D341Med (cell line): ENCODE measurements at places on chromosomes 7 and 10.

DNA sequence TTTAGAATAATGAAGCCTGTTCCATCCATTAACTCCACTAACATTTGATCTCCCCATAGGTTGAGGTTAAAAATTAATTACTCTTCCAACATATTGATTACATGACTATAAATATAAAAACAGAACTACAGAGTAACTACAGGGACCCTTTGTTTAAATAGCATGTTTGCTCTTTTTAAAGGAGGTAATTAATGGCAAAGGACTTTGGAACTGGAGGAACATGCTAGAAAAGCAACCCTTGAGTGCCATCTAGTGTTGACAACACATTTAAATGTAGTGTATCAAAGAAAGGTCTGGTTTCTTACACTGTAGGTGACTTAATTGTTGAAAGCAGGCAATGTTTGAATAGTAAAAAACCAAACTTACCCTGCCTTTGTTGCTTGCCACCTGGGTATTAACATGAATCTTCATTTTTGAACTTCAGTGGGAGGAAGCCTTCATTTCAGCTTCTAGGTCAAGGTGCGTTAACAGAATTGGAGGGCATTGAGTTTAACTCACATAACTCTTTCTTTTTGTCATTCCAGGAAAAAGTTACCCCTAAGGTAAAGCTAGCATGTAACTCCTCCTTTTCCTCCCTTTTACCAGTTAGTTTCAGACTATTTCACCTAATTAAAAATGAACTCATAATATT, 52.6 kb upstream of the CAPZA2 start:
- DNase-seq, result peak; percentile 32

DNA sequence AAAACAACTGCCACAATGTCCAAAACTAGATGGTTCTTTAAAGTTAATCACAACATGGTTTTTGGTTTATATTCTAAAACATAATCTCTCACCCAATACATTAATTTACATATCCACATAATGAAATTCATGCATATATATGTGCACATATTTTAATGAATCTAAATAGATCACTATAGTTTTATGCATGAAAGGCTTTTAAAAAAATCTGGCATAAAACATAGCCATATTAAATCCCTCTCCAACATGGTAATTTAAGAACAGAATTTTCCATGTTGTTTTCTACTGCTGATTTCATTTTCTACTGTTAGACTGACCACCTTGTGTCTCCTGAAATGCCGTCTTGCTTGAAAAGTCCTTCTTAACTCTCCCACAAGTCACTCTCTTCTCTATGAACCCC, 196.1 kb upstream of the AOAH start:
- DNase-seq, result no peak

- DNase-seq, result no peak
Measured at GRCh38 chr10:85212526-85212925, 884.1 kb downstream of the CCSER2 start.

DNA sequence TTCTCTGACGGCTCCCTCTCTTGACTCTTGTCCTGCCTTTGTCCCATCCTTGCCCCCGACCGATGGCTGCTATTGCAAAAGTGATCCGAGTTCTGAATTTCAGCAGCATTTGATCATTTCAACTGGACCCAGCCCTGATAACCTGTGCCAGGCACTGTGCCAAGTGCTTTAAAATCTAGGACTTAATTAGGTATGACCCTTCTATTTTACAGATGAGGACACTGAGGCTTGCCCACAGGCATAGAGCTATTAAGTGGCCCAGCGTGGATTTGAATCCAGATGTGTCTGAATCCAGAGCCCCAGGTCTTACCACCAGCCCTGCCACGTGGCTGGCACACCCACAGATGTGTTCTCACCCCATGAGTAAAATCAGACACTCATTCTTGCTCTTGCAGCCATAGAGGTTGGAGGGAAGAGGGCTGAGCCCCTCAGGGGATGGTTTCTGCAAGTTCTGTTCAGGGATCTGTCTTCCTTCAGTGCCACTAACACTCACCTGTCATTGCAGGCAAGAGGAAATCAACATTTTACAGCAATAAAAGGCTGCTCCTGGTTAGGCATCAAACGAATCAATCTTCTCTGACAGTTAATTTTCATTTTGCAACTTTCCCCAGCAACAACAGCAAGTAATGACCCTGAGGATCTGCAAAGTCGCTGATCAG, 101.2 kb downstream of the GRID1 start:
- no peak for DNase-seq

DNA sequence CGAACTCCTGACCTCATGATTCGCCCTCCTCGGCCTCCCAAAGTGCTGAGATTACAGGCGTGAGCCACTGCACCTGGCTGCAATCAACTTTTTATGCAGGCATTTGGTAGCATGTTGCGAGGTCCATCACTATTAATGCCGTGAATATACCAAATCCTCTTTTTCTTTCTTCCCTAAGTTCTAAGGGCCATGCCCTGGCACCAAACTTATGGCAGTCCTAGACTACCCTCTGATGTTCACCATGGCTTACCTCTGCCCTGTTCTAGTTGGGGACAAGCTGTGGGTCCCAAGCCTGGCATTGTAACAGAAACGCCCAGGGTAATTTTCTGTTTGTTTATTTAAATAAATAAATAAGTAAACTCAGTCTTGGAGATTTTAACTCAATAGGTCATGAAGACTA, 13.3 kb downstream of the PRSS2 start:
- no peak for DNase-seq

DNA sequence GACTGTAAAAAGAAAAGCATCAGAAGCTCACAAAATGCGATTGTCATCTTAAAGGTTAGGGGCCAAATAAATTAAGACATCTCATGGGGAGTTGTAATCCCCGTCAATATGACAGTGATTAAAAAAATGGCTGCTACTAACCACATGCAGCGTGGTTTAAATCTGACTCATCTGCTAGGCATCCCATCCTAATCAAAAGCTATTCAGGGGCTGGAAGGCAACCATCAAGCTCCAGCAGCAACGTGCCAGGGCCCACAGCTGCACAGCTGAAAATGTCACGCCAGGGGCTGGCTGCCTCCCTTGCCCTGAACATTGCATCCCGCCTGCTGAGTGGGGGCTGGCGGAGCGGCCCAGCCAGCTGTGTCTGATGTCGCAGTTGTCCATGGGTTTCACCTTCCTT, 66.3 kb upstream of the FRMD4A start:
- no peak for DNase-seq

DNA sequence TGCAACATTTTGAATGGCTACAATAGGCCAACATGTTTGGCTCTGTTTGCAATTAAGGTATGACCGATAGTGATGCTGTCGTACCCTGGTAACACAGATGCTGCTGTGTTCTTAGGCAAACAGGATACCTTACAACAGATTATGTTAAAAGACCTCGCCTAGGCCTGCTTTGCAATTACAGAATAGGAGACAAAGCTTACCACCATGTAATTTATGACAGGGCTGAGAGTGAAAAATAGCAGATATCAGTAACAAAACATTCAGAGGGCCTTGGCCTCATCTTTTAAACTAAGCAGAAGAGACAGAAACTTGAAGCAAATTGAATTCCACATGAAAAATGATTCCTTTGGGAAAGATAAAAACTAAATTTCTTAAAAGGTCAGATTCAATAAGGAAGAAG, 29.4 kb upstream of the ABLIM1 start:
- no peak for DNase-seq

GRCh38 chr7:80434047-80434446, 77.8 kb downstream of the GNAT3 start:
- no peak for DNase-seq

GRCh38 chr10:124099604-124100003, 6.2 kb upstream of the CHST15 start:
- DNase-seq, result no peak

DNA sequence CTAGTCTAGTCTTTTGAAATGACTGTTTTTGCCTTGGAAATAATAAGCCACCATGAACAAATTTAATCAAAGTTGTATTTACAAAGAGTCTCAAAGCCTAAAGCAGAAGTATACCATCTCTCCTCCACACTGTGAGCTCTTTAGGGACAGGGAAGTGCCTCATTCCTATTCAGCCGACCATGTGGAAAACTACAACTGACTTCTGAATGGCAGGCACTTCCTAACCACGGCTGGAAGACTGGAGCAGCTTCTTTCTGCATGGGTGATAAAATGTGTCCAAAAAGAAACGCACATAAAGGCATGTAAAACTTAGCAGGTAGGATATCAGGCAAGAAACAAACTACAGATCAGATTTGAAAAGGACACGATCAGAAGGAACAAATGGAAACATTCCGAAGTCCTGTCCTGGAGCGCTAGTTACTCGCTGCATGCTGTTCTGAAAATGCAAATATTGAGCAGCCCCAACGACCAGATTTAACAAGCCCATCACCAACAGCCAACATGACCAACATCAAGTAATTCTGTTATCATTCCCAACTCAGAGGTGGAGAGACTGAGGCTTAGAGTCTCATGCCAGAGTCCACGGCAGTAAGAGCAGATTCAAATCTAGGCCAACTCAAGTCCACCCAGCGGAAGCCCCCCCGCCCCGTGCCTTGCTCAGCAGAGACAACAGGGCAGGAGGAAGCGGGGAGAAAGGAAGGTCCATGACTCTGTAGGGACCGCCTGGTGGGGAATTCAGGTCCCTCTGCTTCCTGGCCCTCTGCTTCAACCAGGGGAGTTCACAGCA, 26.5 kb downstream of the CTBP2 start:
- DNase-seq, result no peak

DNA sequence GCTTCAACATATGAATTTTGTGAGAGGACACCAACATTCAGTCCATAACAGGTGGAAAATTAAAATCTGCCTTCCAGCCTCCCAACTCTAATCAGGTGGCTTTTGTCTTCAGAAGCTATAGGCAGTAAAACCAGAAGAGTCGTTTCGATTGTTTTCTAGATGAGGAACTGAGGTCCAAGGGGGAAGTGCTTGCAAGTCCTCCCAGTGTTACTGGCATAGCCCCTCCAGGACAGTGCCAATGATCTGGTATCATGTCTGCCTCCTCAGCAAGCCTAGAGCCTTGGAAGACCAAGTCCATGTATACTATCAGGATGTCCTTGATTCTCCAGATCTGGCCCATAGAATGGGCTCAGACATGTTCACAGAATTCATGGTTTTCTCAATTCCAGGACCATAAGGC, 16.9 kb downstream of the CYP26A1 start:
- DNase-seq, result no peak

DNA sequence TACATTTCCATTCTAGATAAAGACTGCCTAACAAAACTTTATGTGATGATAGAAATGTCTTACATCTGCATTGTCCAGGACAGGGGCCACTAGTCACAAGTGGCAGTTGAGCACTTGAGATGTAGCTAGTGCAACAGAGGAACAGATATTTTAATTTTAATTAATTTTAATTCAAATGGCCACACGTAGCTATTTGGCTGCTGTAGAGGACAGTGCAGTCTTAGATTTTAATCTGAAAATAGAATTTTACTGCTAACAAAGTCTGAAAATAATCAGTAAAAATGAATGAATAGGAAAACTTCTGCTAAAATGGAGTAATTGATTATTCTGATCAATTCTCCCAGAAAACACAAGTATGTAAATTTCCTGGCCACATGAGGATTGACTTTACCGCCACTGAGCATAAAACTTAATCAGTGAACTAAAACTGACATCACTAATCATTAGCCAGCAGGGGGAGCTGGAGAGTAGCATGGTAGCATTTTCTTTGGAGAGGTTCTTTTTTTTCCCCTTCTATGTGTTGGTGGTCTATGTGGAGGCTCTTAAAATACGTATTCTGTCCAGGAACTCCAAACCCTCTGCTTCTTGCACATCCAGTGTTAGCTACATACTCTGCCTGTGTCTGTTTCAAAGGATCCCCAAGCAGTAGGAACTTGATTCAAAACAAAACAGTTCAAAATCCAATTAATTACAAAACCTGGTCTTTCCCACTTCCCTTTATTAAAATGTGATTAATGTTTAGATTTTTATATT, 52.1 kb downstream of the TSPAN12 start:
- peak; percentile 63 for DNase-seq

- DNase-seq, result no peak
Measured at GRCh38 chr10:78830976-78831375, 237.8 kb upstream of the ZMIZ1 start.

DNA sequence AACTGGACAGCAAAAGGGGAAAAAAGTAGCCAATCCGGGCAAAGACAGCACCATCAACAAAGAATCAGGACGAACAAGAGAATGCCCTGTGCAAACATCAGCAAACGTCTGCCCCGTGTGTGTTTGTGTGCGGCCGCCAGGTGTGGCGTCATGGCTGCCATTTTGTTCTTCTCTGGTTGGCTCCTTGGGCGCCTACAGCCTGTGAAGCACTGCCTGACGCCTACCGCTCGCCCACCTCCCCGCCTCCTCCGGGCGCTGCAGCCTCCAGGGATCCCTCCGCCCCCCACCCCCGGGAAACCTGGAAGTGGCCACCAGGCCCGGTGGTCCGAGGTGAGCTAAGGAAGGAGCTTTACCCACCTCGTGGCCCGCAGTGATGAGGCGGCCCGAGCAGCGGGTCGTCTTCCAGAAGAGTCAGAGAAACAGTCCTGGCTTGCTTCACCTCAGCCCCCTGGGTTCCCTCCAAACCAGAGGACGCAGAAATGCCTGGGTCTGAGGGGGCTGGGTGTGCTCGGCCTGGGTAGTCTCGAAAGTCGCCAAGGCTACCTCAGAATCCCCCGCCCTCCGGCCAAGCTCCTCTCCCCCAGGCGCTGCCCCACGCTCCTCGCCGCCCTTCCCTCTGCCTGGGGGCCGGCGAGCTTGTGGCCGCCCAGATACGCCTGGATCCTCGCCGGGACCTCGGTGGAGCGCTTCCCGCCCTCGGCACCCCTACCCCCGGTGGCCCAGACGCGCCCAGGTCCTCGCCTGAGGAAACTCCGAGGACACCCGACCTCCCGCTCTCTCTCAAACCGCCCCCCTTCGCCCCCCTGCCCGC, 61.8 kb upstream of the IL6 start:
- DNase-seq, result no peak

- no peak for DNase-seq
Measured at GRCh38 chr10:48437546-48437945, 131.1 kb downstream of the MAPK8 start.
